ENCODE measurements at places on chromosomes 3 and 15.

- DNase-seq, result no peak
Measured at GRCh38 chr15:47395076-47395475, 322.2 kb upstream of the SEMA6D start.

DNA sequence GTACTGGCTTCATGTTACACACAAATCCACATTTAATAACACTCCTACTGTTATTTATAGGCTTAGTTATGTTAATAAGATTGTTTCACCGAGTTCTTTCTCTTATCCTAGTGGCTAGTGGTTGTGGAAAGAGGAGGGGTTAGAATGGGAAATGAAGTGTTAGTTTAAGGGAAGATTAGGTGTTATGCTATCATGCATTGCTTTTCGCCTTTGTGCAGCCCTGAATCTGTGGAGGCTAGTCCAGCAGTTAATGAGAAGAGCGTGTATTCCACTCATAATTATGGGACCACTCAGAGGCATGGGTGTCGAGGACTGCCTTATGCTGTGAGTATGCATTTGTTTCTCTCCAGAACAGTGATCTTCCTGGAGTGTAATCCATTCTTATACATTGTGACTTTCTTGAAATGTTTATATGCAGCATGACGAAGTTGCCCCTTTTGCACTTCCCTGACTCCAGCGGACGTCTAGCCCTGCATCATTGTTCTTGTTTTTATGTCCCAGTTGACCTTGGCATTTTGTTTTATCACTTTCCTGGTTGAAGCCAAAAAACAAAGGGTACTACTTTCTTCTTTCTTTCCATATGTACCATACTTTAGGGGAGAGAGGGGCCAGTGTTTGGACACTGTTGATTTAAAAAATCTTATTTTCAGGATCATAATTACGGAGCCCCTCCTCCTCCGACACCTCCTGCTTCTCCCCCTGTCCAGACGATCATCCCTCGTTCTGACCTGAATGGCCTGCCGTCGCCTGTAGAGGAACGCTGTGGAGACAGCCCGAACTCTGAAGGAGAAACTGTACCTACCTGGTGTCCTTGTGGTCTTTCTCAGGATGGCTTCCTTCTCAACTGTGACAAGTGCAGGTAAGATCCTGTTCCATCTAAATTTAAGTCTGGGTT, 36.5 kb downstream of the SETD5 start:
- no peak for DNase-seq

- no peak for DNase-seq
Measured at GRCh38 chr3:157393113-157393512, 43.5 kb upstream of the PTX3 start.

DNA sequence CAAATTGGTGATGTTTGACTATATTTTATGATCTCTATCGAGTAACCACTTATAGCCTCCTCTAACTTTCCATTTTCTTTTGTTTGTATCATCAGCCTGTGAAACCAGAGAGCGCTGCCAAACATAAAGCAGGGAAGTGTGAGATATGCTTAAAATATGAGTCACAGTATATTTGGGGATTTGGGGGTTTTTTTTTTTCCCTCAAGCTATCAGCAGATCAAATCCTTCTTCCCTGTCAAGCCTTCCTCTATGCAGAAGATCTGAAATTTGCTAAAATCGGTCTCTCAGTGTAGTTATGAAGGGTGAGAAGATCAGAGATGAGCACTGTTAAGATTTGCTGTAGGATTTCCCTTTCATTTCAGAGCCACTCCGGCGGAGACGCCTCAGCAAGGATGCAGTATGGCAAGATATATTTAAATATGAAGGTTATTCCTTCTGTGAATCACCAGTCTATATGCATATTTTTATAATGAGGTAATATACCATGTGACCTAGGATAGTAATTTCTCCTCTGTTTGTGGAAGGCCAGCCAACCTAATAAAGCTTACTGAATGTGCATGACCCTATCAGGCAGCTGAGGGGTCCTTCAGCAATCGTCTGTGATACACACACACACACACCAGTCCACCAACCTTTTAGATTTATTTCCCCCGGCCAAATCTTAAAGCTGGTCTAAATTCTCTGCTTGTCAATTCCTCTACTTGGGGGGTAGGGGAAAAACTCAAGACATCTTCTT, 474.1 kb downstream of the FOXP1 start:
- DNase-seq, result no peak

DNA sequence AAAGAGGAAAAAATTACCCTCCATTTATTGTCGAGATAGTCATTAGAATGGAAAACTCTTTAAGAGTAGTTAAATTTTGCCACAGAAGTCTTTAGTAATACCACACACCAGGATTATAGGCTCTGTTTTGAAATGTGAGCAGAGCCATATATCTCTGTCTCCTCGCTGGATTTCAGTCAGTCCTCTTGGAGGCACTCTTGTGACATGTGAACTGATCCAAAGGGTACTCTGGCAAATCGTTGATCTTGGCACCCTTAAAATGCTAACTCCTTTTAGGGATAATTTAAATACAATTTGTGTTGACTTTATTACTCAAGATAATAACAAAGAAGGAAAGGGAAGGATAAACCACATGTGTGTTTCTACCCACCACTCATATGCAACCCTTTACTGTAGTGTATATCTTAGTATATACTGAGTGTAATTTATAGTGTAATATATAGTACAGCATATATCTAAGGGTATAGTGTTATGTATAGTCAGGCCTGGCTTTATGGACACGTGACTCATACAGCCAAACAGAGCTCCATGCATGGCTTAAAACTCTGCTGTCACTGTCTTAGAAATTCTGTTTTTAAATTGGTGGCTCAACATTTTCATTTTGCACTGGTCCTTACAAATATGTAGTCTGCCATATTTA, 12.3 kb upstream of the KPNA4 start:
- no peak for DNase-seq

- DNase-seq, result no peak
Measured at GRCh38 chr3:184415203-184415490, 35.3 kb downstream of the CHRD start.

- no peak for DNase-seq
Measured at GRCh38 chr15:31392761-31393401, 66.2 kb downstream of the KLF13 start.

DNA sequence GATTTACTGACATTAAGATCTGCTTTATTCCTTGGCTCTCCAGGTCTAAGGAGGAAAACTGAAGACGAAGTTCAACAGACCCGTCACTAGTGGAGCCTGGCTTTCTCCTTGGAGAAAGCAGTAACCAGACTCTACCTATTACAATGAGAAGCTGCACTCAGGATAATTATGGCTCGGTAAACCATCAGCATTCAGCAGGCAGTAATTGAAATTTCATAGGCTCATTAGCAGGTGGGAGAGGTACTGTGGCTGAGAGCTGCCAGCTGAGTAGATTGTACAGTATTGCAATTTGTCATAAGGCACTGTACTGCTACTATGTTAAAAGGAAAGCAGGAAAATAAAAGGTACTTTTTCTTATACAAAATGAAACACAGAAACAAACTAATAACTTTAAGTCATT, 51.2 kb downstream of the CHAC1 start:
- DNase-seq, result no peak

- DNase-seq, result no peak
Measured at GRCh38 chr15:52563501-52564060, 5.2 kb downstream of the ARPP19 start.

DNA sequence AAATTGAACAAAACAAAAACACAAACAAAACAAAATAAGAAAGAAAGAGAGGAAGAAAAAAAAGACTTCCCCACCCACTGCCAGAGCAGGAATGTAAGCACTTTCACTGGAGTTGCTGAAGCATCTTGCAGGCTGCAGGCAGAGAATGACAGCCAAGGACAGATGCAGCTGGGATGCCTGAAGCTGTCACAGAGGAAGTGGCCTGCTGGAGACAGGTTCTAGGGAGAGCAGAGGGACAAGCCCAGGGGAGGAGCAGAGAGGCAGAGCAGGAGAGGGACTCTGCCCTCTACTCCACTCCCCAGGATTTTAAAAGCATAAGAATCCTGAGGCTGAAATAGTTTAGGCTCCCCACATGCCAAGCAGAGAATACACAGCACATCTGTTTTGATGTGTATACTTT, 326.2 kb downstream of the TUSC7 start:
- no peak for DNase-seq

- DNase-seq, result no peak
Measured at GRCh38 chr3:116474032-116474780, 28.9 kb upstream of the LSAMP start.

DNA sequence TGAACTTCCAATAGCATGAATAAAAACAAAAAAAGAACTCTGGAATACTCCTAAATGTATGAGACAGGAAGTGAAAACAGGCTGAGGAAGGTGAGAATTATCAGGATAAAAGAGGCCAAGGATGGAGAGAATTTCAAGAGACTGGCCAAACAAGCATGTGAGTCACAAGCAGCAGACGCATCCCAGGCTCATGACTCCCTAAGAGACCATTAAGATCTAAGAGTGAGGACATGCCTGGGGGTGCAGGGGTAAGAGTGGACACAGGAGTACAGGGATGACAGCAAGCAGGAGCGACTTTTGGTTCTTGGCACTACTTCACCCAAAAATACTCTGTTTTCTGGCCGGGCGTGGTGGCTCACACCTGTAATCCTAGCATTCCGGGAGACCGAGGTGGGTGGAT, 7.1 kb downstream of the SCAMP2 start:
- DNase-seq, result no peak

DNA sequence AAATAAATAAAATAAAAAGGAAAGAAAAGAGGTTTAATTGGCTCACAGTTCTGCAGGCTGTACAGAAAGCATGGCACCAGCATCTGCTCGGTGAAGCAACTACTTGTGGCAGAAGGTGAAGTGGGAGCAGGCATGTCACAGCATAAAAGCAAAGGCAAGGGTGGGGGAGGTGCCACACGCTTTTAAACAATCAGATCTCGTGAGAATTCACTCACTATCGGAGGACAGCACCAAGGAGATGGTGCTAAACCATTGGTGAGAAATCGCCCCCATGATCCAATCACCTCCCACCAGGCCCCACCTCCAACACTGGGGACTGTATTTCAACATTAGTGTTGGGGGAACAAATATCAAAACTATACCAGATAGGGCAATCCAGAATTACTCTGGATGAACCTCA, 15.3 kb downstream of the SCG3 start:
- DNase-seq, result no peak

DNA sequence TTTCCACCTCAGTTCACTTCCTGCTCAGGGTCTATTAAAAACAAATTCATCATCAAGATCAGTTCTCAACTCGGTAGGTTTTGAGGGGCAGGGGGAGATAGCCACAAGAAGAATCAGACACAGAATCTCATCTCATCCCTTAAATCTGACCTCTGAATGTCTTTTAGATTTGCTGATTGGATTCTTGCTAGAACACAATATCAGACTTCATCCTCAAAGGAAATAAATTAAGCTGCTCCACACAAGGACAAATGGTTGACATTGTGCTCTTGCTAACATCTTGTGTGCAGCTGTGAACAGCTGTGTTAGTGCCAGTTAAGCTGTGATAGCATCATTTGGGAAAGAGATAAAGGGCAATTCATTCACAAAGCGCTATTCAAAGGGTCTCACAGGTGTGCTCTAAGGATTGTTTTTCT, 184.0 kb upstream of the ADAMTS9 start:
- DNase-seq, result no peak

- DNase-seq, result no peak
Measured at GRCh38 chr3:113537155-113537554, 4.8 kb downstream of the SIDT1 start.

DNA sequence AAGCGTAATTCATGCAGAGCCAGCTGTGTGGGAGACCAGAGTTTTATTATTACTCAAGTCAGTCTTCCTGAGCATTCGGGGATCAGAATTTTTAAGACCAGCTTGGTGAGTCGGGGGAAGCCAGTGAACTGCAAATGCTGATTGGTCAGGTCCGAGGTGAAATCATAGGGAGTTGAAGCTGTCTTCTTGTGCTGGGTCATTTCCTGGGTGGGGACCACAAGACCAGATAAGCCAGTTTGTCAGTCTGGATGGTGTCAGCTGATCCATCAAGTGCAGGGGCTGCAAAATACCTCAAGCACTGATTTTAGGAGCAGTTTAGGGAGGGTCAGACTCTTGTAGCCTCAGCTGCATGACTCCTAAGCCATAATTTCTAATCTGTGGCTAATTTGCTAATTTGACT, 228.1 kb upstream of the ATP10A start:
- no peak for DNase-seq

- no peak for DNase-seq
Measured at GRCh38 chr3:194995334-194995733, 275.6 kb downstream of the XXYLT1 start.

DNA sequence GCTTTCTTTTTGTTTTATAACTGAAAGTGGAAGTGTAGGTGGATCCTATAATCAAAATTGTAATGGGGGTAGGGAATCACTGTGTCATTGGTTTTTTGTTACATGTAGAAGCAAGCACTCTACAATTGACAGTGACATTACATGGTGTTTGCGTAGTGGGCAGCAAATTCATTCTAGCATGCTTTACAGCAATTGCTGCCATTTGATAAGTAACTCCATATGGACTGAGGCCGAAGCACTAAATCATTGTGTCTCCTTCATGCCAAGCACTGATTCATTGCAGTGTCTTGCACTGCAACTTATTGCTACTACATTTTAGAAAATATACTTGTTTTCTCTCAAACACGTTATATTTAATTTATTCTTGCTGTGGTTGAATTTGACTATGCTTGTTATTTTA, 933.9 kb downstream of the NSUN3 start:
- no peak for DNase-seq

DNA sequence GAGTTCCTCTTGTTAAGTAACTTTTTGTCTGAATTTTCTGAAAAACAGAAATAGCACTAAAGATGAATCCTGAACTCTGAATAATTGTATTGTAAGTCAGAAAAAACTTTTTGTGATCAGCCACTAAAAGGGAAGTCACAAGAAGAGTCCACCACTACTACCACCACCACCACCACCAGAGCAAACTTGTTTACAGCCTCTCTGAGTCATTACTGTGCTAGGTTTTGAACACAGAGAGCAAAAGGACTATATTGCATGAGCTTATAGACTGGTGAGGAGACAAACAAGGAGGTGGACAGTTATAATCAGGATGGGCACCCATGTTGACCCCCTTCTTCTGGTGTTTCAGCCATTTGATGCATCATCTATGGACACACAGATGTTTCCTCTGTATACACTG, 141.7 kb downstream of the IL5RA start:
- no peak for DNase-seq

GRCh38 chr3:127002195-127003174, 19.6 kb downstream of the PLXNA1 start:
- DNase-seq, result no peak

- no peak for DNase-seq
Measured at GRCh38 chr15:81666839-81667238, 292.8 kb upstream of the TMC3 start.

DNA sequence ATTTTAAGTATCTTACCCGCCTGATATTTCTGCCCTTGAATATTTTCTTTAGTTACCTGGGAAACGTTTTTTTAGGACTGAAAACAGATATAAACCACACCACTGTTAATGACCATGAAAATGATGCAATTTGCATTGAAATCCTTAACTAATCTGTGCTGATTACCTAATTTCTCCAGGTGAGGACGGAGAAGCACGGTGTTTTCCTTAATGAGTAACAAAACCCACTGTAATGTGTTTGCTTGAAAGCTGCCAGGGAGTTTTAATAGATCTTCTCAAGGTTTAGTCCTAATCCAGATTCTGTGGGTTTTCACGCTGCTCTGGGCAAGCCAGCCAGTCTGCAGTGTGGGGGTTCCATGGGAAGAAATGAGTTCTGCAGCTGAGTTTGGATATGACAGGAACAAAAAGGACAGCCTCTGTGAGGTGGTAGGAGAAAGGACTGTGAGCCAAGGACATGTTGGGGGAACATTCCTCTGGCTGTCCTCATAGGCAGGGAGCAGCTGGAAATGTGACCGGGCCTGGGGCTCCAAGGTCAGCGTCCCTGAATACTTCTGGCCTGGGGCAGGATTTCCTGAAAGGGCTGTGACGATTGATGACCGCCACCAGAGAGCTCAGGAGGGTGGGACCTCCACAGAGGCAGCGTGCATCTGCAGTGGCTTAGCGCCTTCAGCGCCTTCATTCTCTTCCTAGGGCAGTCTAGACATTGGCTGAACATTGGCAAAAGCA, 18.6 kb downstream of the THSD4 start:
- no peak for DNase-seq
